Activated T-cell treated with anti-CD3 and anti-CD28 coated beads, Interleukin-2, amount 50 U/mL, for 24 hours (primary cell): ENCODE measurements at places on chromosomes 4 and X.

DNA sequence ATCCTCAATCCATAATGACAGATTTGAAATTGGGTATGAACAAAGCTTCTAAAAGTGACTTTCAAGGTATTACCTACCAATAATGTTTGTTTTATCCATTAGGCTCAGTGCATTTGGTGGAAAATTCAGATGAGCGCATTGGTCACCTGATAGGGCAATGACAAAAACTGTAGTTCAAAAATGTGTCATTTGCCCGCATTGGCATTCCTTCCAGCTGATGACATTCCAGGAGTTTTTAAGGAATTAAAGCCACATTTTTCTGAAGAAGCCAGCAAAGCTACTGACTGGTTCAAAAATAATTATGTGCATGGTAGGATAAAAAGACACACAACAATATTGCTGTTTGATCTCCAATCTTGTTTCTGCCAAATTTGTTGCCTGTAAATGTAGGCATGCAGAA is 473.4 kb upstream of the CPEB2 start:
- no peaks in the 10 kb centered on the region for H3K27me3 ChIP-seq
- no peak for DNase-seq
- H3K4me1 ChIP-seq = no peaks in the 10 kb centered on the region
- H3K4me3 ChIP-seq = no peak overlapping the region
- H3K36me3 ChIP-seq = no peaks in the 10 kb centered on the region
- no peak overlapping the region for H3K27ac ChIP-seq

- H3K4me3 ChIP-seq = no peak overlapping the region
- H3K27ac ChIP-seq = no peak overlapping the region
- H3K36me3 ChIP-seq = peaks cover 2% of the 10 kb centered on the region
- peaks cover 47% of the 10 kb centered on the region for H3K4me1 ChIP-seq
- H3K27me3 ChIP-seq = peaks cover 91% of the 10 kb centered on the region
These were observed 4.7 kb downstream of the NEUROG2 start for GRCh38 chr4:112511093-112511802.

DNA sequence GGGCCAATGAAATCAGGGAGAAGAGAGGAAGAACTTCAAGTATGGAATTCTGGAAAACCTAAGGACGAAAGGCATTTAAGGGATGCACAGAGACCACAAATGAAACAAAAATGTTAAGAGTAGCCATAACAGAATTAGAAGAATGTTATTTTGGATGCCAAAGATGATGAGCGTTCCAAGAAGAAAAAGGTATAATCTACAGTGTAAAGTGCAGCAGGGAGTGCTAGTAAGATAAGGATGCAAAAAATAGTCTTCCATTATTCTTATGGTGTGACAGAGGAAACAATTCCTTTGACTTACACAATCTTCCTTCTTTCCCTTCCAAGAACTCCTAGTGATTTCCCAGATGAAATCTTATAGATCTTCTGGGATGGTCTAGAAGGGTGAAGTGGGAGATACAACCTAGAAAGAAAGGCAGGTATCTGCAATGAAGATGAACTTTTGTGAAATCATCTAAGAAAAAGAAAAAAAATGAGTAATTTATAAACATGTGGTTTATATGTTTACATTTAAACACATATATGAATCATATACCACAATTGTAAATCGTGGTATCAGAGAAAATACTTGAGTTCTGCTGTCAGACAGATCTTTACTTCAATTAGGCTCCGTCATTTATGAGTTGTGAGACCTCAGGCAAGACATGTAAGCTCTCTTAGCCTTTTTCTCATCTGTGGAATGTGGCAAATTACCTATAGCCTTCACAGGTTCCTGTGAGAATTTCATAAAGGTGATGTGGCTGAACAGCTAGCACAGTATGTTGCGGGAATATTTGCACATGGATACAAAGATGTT is 8.1 kb downstream of the MORF4L2 start:
- no peak overlapping the region for H3K4me3 ChIP-seq
- H3K27ac ChIP-seq = no peak overlapping the region
- peaks cover 8% of the 10 kb centered on the region for H3K27me3 ChIP-seq
- DNase-seq = no peak
- H3K36me3 ChIP-seq = peaks cover 74% of the 10 kb centered on the region

DNA sequence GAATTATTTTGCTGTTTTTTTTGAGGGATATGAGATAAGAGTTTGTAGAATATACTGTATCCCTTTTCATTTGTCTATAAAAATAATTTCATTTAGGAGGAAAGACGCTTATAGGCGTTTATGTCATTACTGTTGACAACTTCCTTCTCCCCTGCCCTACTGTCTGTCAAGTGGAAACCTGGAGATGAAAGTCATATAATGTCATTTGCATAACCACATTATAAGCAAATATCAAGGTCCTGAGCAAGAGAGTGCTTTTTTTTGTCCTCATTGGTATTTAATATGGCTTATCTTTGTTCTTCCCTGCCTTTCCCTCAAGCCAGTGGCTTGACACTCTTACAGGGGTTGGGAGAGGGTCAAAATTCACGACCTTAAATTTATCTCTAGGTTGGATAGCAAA is 55.8 kb downstream of the LRP2BP start:
- H3K36me3 ChIP-seq = peaks cover 68% of the 10 kb centered on the region
- DNase-seq = no peak
- H3K4me1 ChIP-seq = peaks cover 47% of the 10 kb centered on the region

DNA sequence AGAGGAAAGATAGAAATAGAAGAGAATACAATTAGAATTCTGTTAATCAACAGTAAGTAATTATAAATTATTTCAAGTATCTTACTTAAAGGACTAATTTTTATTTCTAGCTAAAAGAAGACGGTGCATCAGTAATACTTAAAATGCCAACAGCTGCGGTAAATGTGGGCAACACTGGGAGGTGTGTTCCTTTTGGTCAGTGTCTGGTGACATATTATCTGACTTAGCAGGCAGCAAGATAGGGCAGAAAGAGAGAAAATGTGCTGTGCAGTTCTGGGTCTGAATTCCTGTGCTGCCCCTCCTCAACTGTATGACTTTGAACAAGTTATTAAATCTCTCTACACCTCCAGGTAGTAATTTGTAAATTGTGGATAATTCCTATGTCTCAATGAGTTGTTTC is 120.6 kb downstream of the ZNF827 start:
- peaks cover 99% of the 10 kb centered on the region for H3K36me3 ChIP-seq
- no peak overlapping the region for H3K4me3 ChIP-seq
- H3K27ac ChIP-seq = no peak overlapping the region
- peaks cover 44% of the 10 kb centered on the region for H3K4me1 ChIP-seq
- H3K27me3 ChIP-seq = no peaks in the 10 kb centered on the region

- H3K4me3 ChIP-seq = no peak overlapping the region
- no peaks in the 10 kb centered on the region for H3K36me3 ChIP-seq
- no peaks in the 10 kb centered on the region for H3K4me1 ChIP-seq
- H3K27me3 ChIP-seq = peaks cover 35% of the 10 kb centered on the region
- no peak overlapping the region for H3K27ac ChIP-seq
- DNase-seq = no peak
These were observed 30.1 kb downstream of the SPATA18 start for GRCh38 chr4:52081216-52081615.

GRCh38 chr4:69527924-69528323 is 32.2 kb upstream of the UGT2B4 start:
- no peaks in the 10 kb centered on the region for H3K4me1 ChIP-seq
- no peaks in the 10 kb centered on the region for H3K36me3 ChIP-seq
- DNase-seq = no peak
- no peak overlapping the region for H3K4me3 ChIP-seq
- no peak overlapping the region for H3K27ac ChIP-seq

DNA sequence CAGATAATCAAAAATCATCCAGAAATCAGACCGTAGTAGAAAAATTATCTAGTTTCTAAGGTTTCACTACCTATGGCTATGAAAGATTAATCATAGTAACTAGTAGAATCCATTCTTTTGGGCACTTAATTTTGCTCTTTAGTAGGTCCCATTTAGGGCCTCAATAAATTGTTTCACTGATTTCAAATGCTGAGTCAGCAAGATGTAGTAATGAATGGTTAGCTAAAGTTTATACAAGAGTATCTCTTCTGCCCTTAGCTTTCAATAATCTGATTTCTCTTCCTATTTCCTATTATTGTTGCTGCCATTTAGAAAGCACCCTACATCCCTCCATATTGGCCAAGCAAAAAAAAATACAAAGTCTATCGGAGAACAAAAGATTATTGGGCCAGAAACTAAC is 283.2 kb upstream of the PCDH10 start:
- no peak overlapping the region for H3K4me3 ChIP-seq
- no peaks in the 10 kb centered on the region for H3K4me1 ChIP-seq
- H3K27ac ChIP-seq = no peak overlapping the region
- H3K36me3 ChIP-seq = no peaks in the 10 kb centered on the region
- no peak for DNase-seq

DNA sequence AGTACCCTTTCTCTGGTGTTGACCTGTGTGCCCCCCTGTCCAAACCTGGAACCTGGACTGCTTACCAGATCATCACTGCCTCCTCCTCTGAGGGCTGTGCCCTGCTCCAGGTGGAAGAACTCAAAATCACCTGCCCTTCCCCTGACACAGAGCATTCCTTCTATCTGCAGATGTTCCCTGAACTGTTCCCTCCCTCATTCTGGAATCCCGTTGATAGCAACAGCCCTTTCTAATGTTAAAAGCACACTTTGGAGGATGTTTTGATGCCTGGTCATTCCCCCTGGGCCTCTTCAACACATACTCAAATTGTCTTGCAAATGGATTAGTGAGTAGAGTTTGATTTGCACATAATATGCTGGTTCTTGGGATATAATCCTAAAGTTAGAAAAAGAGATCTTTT is 225.8 kb downstream of the FGF13 start:
- no peaks in the 10 kb centered on the region for H3K4me1 ChIP-seq
- no peaks in the 10 kb centered on the region for H3K36me3 ChIP-seq
- no peak for DNase-seq
- H3K27me3 ChIP-seq = peaks cover 17% of the 10 kb centered on the region

DNA sequence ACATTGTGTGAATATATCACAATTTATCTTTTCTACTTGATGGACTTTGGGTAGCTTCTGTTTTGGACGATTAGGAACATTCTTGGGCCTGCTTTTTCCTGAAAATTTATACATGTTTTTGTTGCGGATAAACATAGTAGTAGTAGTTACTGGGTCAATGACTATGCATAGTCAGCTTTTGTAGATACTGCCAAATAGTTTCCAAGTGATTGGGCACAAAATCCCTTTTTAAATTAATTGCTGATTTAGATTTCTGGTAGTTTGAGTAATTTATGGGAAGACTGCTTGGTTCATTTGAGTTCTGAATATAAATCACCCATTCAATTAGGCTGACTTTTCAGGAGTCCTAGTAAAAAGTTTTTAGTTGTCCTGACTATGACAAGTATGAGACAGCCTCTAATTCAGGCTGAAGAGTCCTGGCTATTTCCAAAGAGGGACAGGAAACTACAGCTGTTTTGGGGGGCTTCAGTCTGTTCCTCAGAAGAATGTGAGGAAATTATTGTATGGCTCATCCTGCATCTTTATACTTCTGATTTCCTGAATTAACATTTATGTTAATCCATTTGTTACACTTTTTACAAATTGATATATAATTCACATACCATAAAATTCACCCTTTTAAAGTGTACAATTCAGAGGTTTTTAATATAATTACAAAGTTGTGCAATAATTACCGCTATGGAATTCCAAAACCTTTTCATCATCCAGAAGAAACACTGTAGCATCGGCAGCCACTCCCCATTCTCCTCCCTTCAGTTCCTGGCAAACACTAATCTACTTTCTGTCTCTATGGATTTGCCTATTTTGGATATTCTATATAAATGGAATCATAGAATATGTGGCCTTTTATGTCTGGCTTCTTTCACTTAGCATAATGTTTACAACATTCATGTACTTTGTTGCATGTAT is 14.2 kb downstream of the LRP2BP start:
- no peaks in the 10 kb centered on the region for H3K36me3 ChIP-seq
- no peak overlapping the region for H3K4me3 ChIP-seq
- H3K27me3 ChIP-seq = peaks cover 27% of the 10 kb centered on the region
- no peak for DNase-seq
